Kidney epithelial cell (primary cell): ENCODE measurements at places on chromosomes 1 and 21. TPM values are rescaled to one million over a fixed set of nuclear protein-coding genes. Genes with fewer than 3 reads are reported as not detected.

- no peak for DNase-seq
Measured at GRCh38 chr1:248361121-248361715, at the start of gene OR2T4. Gene OR2T4 (plus strand): TSS chr1:248361665. CDS start chr1:248361665, 0 bp downstream.

Gene INAVA
- total RNA-seq = 185 and 292 TPM in 2 replicates

GRCh38 chr1:22142315-22143064 is 407 bp downstream of the WNT4 start:
- DNase-seq = no peak

- DNase-seq = no peak
Measured at GRCh38 chr1:5611851-5612250, 380.4 kb downstream of the NPHP4 start.

GRCh38 chr1:217048104-217048707 is 325.0 kb upstream of the ESRRG start:
- DNase-seq = no peak
